ENCODE measurements at places on chromosomes 2 and 18.
A peak's percentile ranks its signal among the peaks of the same experiment; 100 is the strongest.

- no peak for DNase-seq
These were observed 347.0 kb upstream of the ID2 start for GRCh38 chr2:8334866-8335325.

GRCh38 chr2:5394223-5394622 is 298.0 kb upstream of the SOX11 start:
- DNase-seq = no peak

DNA sequence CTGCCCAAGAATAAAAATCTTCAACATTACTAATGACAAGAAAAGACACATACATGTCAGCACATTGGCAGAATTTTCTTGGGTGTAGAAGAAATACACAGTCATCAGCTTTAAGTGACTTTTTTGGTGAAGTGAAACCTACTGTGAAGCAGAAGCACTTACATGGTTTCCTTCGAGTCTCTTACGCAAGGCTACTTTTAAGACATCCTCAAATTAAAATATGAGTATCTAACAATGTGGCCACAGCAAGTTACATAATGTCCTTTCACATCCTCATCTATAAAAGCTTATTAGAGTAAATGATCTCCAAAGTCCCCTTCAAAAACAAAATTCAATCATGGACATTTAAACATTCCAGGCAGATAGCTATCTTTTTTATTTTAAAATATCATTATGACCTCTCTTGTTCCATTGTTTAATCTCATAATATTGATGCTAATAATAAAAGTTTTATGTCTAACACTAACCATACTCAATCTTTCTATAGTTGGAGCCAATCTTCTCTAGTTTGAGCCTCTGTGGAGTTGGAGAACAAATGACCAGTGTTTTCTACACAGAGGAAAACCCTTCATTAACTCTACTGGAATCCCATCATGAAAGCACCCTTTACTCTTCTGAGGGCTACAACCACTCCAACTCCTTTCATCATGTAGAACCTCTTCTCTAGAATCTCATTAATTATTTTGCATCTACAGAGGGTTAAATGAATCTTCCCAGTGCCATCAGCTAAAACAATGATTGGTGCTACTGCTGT is 182.2 kb upstream of the ZFP36L2 start:
- DNase-seq = no peak

DNA sequence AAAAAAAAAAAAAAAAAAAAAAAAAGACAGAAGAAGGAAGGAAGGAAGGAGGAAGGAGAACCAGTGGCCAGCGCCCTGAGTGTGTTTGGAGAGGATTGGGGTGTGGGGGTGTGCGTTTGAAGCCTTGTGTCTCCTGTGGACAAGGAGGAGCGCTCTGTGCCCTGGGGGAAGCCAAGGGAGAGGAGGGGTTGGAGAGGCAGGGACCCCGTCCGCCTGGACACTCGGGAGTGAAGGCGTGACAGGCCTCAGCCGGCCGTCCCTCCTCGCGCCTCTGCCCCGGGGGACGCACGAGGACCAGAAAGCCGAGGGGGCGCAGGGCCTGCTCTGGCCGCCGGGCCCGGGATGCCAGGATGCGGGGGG is 44.9 kb downstream of the SERTAD2 start:
- DNase-seq = peak; percentile 76

DNA sequence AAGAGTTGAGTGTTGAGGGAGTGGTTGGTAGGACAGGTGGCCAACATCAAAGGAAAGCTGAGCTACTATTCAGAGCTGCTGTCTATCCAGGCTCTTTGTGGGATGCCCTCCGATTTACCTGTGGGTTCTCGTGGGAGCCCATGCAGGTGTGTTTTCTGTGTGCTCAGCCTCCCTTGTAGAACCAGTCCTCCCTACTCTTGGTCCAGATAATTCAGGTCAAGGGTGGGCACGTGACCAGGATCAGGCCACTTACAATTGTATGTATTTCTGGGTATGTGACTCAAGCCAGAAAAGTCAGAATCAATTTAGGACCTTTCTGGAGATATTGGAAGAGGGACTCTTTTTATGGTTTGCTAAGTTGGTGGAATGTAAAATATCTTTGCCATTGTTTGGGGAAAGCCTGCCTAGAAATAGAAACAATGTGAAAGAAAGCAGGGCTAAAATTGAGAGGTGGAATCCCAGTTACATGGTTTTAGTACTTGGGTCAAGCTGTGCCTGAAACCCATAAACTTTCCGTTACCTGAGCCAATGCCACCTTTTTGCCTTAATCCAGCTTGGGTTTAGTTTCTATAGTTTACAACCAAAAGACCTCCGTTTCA is 93.2 kb downstream of the PDCL3 start:
- peak; percentile 10 for DNase-seq

DNA sequence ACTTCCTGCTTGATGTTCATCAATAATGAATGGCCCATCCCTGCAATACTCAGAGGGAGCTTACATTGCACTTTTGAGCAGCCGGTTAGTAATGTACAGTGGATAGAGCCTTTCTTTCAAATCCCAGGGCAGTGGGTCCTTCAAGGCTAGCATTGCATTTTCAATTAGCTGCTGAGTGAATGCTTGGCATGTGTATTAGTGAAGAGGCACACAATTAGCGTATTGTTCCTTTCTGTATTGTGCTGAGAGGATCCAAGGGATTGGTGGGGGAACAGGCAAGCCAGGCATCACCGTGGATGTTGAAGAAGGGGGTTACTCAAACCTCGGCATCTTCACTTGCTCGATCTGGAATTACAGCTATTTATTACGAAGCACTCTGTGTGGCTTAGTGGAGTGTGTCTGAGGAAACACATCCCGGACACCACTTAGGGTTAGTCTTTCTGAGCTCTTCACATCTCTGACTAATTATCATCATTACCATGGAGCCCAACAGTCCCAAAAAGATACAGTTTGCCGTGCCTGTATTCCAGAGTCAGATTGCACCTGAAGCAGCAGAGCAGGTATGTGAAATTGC is at the start of gene PPP1R1C:
Gene PPP1R1C (plus strand): TSS at position 222 of the 574 bp plus-strand sequence. CDS start 258 bp downstream, at position 480.
- no peak for DNase-seq

DNA sequence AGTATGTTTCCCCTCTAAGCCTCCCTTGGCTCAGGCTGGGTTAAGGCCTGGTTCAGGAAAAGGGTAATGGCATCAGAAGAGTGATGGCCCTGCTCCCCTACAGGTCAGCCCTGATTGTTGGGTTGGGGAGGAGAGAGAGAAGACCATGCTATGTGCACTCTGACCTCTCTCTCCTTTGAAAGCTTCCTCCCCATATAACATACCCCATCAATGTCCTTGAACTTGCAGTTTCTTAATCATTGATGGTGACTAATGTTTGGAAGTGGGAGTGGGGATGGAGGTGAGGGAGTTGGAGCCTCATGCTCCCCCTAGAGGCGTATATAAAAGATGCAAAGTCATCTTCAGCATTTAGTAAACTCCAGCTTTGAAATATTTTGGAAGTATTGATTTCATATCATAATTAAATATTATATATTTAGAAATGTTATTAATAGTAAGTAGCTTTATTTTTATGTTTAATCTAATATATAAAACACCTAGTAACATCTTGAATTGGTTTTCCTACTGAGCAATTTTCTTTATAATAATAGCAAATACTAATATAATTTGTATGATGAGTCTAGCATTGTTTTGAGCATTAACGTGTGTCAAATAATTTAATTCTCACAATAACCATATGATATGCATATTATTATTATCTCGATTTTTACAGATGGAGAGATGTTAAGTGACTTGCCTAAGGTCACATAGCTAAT is 8.8 kb downstream of the PLCL1 start:
- DNase-seq = no peak

- DNase-seq = no peak
These were observed 339.8 kb upstream of the TCF4 start for GRCh38 chr18:55927831-55928230.

DNA sequence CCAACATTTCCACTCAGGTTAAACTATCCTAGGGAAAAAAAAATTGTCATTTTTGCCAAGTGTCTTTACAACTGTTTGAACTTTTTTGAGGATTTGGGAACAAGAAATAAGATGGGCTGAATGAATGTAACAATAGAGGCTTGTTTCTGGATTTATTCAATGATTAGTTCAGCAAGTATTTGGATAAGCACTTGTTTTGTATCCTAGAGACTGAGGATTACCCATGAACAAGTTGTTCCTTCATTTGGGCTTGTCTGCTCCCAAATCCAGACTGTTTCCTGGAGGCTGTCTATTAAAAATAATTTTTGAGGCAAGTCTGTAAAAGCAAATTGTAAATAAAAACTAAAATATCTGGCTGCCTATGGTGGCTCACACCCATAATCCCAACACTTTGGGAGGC is 62.0 kb upstream of the CSRNP3 start:
- DNase-seq = no peak

GRCh38 chr2:161954103-161954502 is 119.9 kb downstream of the DPP4 start:
- DNase-seq = no peak

All from H1 (cell line).